Left ventricle myocardium inferior (tissue), 1 donor: ENCODE measurements at places on chromosomes 11 and 22. TPM values are rescaled to one million over a fixed set of nuclear protein-coding genes. Genes with fewer than 3 reads are reported as not detected.

Gene SMIM35
- not detected for total RNA-seq

Gene PANX2
- total RNA-seq, result 0.58 TPM

Gene TSPAN4
- total RNA-seq, result 33.0 TPM

Gene LIF
- 0.16 TPM for total RNA-seq

Gene OR56A1
- not detected for total RNA-seq

Gene PATE2
- not detected for total RNA-seq

Gene HOATZ
- not detected for total RNA-seq

Gene PLA2G3
- not detected for total RNA-seq
